D721Med (cell line): ENCODE measurements at places on chromosomes 16 and 17.

DNA sequence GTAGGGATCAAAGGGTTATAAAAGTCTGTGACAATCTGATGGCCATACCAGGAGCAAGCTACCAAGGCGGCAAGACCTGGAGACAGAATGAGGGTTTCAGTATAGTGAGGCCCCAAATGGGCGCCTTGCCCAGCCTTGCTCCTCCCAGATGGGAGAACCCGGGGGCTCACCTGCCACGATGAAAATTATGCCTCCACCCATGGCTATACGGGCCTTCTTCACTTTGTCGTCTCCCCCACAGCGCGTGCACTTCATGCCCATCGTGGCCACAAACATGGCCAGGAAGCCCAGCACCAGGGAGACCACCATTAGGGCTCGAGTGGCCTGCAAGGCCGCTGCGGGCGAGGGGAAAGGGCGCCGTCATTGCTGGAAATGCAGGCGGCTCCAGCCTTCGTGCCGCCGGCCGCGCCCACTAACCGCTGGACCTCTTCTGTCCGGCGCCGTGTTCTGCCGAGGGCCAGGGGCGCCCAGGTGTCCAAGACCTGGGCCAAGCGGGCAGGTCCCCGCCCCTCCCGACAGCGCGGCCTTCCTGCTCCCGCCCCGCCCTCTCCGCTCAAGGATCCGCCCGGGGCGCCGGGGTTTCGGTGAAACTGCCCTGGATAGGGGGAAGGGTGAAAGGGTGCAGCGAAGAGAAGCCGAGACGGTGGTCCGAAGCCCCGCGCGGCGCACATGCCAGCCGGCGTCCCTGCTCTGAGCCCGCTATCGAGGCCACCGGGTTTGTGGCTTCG is 1.5 kb downstream of the CLDN7 start:
- DNase-seq = no peak

GRCh38 chr17:42279776-42280630 is 3.8 kb upstream of the STAT5B start:
- no peak for DNase-seq

DNA sequence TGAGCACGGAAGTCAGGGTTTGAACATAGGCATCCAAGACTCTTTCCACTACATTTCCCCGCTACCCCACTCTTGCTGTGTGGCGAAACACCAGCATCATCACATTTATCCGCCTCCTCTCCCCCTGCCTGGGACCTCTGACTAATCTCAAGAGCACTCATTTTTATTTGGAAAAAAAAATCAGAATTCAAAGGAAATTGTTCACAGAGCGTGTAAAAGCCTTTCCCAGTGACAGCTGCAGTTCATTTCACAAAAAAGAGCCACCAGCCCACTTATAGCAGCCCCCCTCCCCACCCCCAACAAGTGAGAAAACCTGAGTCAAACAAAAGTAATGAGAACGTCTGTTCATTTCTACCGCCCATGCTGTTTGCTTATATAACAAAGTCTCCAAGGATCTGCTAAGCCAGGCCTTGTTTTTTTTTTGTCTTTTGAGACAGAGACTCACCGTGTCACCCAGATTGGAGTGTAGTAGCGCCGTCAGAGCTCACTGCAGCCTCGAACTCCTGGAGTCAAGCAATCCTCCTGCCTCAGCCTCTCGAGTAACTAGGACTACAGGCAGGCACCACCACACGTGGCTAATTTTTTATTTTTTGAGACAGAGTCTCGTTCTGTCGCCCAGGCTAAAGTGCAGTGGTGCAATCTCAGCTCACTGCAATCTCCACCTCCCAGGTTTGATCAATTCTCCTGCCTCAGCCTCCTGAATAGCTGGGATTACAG is 48.3 kb upstream of the HAPSTR1 start:
- no peak for DNase-seq

DNA sequence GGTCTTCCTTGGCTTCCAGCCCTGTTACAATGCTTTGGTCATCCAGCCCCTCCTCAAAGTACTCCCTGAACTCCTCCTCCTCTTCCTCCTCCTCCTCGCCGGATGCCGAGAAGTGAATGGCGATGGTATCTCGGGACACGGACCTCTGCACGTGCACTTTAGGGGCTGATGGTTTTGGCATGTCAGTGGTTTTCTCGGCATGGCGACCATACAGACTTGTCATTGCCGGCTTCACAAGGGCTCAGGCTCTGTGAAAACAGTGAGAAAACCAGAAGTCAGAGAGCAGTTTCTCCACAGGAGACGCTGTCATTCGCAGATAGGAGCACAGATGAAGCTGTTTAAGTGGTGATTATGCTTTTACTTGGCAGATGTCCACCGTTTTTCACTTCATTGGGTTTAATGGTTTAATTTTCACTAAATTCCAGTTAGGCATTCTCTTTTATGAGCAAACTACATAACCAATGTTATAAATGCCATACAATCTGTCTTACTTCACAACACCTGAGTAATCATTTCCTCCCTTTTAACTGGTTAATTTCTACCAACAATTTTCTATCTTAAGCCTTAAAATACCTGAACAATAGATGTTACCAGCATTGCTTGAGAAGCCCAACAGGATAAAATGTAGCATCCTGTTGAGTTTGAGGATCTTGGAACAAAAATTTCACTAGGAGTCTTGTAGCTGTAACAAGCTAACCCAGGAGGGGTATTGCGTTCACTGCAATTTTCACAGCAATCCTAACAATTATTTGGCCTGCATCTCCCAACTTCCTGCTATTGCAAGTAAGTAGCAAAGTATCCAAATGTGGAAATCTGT is 48.9 kb downstream of the TEX2 start:
- no peak for DNase-seq

DNA sequence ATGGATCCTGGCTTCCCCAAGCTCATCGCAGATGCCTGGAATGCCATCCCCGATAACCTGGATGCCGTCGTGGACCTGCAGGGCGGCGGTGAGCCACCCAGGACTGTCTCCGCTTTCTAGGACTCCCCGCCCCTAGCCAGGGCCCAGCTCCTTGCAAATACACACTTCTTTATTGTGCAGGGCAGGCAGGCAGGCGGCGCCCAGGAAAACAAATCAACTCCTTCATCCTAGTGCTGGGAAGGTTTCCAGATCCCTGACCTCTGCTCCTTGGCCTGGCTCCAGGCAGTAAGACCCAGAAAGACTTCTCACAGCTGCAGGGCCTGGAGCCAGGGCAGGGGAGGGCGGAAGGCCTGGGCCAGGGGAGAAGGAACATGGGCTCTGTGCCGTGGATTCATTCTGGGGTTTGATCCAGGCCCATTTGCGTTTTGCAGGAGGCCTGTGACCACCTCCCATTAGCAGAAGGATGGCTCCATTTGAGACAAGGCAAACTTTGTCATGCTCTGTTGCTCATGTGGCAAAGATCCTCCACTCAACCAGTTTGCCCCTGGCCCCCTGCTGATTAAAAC is 6.0 kb upstream of the LPCAT2 start:
- DNase-seq = no peak

GRCh38 chr16:58009856-58010416 is 8.7 kb downstream of the USB1 start:
- DNase-seq = no peak

DNA sequence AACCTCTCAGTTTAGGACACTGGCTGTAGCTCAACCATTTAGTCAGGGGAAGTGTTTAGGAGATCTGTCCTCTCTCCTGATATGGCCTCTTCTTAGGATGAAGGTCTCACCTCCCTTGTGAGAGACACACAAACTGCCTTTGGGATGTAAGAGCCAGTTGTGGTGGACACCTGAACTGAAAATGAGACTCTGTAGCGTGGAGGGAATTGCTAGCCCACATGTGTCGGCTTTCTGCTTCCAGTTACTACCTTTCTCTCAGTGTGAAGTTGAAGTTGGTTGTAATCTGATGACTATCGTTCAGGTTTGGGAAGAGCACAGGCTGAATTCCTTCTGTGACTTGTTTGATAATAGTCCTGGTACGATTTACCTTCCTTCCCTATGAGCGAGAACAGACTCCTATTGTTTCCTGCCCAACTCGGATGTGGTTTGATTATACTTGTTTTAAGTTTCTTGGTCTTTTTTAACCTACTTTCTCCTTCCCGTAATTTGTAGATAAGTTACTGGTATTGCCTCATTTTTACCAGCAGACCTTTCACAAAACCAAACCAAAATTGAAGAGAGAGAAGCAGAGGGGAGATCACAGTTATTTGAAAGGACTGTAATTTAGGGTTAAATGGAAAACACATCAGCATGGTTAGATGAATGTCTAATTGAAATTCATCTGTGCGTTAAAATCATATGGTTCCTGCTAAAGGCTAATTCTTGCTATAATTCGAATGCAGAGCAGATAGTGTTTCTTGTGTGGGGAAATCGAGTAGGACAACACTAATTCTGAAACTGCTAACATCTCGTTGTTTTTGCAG is 43.2 kb downstream of the CLEC16A start:
- no peak for DNase-seq

DNA sequence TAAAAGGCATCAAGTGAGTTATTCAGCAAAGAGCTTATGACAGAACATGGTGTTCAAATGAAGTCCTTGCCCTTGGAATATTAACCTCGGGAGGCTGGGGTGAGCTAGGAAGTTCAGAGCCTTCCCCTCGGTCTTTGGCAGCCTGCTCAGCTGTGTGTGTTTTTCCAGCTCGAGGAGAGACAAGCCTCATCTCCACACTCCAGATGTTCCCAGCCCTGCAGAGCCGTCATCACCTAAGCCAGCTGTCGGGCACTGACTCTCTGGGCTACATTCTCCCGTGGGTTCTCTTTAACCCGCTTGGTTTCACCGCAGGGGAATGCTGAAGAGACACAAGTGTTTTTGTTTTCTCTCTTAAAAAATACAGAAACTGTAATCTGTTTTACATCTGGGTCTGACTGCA is 47.1 kb downstream of the IRX3 start:
- DNase-seq = no peak

DNA sequence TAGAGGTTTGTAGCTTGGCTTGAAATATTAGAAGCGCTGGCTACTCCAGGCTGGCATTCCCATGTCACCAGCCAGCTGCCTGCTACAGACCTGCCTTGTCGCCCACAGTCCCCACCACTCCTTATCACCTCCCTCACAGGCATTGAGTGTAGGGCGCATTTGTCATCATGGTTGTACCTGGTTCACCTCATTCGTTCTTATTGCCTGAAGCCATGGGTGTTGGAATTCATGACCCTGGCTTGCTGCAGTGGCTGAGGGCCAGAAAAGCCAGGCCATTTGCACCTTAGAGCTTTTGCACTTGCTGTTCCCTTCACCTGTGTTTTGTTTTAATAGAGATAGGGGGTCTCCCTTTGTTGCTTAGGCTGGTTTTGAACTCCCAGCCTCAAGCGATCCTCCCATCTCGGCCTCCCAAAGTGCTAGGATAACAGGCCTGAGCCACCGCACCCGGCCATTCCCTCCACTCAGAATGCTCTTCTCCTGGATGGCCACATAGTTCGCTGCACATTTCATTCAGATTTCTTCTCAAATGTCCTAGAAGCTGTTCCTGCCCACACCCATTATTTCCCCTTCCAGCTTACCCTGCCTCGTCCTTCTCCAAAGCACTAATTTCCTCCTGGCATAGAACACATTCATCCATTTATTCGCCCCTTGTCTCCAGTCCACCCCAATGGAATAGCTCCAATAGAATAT is 97.6 kb downstream of the C16orf78 start:
- no peak for DNase-seq

- DNase-seq = no peak
Observed at GRCh38 chr16:31706318-31706717, 167.3 kb upstream of the ZNF267 start.

DNA sequence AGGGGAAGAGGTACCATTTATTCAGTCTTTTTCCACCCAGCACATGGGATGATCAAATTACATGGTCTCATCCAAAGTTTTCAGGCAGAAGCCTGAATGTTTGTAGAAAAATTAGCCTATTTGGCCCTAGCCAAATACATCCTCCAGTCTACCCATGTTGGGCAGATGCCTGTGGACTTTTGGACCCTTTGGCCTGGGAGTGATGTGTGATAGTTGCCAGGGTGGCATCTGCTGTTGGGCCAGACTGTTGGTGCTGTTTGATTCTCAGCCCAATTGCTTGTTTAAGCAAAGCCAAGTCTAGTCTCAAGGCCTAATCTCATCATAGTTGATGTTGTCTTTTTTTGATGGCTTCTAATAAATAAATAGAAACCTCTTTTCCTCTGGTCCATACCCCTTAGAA is 419.0 kb downstream of the CDH13 start:
- no peak for DNase-seq

DNA sequence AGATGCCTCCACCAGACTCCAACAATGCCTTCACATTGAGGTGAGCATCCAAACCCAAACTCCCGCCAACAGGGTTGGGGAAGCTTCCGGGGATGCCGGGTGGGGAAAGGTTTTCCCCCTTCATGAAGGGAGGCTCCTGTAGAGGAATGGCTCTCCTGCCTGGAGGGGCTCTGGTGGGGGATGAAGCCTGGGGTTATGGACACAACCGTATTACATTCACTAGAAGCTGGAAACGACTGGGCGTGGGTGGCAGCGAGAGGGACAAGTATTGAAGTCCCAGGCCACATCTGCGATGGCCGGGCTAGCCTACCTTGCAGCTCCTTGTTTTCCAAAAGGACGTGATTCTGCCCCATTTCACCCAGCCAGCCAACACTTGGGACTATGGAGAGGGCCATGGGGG is 321.1 kb downstream of the C16orf95 start:
- no peak for DNase-seq

- DNase-seq = no peak
Observed at GRCh38 chr17:41972571-41973407, 6.2 kb downstream of the CNP start.

- DNase-seq = no peak
Observed at GRCh38 chr17:73163043-73163442, 1.8 kb upstream of the SSTR2 start.

GRCh38 chr17:45942284-45942683 is 47.9 kb downstream of the MAPT start:
- no peak for DNase-seq

DNA sequence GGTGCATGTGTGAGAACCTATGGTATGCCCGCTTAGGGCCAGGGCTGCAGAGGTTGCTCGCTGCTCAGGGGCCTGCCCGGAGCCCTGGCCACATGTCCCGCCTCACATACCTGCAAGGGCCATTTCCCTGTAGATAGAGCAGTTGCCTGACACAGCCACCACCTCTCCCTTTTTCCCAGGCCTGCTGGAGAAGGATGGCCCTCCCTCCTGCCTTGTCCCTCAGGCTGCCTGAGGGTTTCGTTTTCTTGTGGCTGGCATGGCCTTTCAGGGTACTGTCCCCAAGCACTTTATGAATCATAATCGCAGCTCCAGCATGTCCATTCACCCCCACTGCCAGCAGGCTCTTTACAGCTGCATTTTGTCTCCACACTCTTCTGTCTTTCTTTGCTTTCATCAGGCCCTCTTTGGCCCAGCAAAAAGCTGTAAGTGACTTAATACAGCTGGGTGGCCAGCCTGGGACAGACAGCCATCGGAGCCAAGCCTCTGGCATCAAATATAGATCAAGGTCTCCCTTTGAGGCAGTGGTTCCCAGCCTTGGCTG is 65.7 kb downstream of the MPRIP start:
- no peak for DNase-seq

GRCh38 chr16:60304720-60305119 is 1570.6 kb upstream of the GOT2 start:
- no peak for DNase-seq
